Stimulated activated CD8-positive, alpha-beta memory T cell treated with anti-CD3 and anti-CD28 coated beads, Interleukin-2, amount 100 ng/mL, for 48 hours (primary cell): ENCODE measurements at places on chromosomes 5 and 9.

GRCh38 chr9:14935106-14935751 lies 25.0 kb upstream of the FREM1 start:
- no peak for DNase-seq

DNA sequence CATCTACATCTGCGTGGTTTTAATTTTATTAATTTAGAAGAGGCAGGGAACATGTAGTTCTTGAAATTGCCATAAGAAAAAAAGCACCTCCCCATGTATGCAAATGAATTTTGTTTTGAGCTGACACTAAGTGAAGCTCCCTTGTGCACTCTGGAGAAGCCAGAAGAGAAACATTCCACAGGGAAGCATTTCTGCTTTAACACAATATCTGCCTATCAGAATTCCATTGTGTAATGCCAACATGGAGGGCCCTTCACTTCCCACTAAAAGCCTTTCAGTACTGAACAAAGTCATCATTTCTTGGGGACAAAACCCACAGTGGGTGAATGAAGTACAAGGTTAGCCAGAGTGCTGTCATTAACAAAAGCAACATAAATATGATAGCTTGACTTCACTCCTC lies 59.7 kb downstream of the PRELID2 start:
- no peak for DNase-seq

- DNase-seq: no peak
These were observed 18.4 kb downstream of the SLC25A46 start for GRCh38 chr5:110757118-110757729.

DNA sequence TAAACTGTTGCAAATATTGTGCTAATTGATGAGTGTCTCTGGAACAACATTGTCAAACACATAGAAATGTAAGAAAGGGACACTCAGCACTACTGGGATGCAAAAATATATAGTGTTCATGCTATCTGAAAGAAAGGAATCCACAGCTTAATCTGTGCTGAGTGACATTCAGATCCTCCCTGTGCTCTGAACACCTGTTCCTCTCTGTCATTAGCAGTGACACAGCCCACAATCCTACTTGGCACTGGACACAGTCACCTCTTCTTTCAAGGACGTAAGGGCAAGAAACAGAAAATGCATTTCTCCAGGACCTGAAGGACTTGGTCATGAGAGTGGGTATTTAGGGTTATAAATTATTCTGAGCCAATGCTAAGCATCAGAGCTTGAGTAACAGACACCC lies 121.4 kb upstream of the SV2C start:
- DNase-seq: no peak
